GM18507 (cell line): ENCODE measurements at places on chromosomes 2 and 18.

DNA sequence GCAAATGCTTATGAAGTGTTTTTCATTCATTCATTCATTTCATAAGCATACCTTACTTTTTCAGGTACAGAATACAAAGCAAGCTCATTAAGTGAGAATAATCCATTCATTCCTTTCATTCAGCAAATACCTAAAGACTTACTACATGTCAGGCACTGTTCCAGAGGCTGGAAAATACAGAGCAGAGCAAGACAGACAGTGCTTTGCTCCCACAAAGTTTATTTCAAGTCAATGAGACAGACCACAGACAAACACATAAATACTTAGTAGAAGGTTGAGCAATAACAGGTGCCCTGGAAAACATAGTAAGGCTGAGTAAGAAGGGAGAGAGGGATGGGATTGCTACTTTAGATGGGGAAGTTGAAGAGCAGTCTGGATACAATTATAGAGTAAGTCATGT, 309.8 kb downstream of the C1D start:
- DNase-seq: no peak

GRCh38 chr2:42118754-42119569, 50.2 kb upstream of the EML4 start:
- no peak for DNase-seq

DNA sequence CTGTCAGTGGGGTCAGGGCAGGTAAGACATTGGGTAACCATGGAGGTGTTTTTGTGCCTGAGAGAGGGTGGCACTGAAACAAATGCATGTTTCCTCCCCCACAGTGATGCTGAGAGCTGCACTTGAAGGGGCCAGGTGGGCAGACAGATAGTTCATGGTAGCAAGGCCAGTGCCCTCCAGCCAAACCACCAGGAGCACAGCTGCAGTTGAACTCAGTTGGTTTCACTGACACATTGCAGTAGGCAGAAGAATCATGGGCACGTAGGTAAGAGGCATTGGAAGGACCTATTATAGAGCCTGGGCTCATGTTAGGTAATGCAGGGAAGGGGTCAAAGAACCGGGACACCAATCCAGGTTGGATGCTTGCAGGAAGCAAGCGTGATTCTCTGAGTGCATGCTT, 93.2 kb upstream of the ARL4C start:
- DNase-seq: no peak

GRCh38 chr2:33763671-33764310, 164.7 kb upstream of the FAM98A start:
- no peak for DNase-seq

DNA sequence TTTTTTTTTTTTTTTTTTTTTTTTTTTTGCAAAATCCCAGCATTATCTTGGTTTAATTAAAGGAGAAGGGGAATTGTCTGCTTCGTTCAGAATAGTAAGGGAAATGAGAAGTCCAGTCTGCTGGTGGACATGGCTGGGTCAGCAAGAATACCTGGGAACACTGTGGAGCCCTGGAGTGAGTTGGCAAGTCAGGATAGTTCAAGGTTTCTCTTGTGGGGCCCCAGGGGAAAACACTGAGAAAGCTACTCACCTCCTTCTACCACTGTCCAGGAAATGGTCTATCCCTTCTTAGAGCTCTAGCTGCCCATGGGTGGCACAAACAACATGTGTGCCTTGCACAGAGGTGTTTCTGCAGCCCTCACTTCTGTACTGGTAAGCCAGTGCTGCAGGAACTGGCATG, 169.1 kb upstream of the SIX2 start:
- no peak for DNase-seq
